ENCODE measurements at places on chromosomes 4 and X.

- no peak for DNase-seq
These were observed 419.8 kb downstream of the GALNTL6 start for GRCh38 chr4:172232966-172233365.

DNA sequence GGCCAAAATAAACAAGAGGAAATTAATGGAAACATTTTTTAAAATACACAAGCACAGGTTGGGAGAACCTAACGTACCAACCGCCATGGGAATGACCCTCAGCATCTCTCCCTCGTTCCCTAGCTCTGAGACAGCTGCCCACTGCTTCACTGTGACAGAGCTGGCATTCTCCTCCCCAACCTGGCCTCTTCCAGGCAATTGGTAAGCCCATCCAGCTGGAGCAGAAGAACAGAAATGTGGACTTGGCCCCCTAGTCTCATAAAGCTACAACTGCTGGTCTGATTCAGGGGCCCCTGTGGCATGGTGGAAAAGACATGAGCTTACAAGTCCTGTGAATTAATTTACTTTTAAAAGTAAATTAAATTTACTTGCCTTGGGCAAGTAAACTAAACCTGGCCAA lies 245.1 kb downstream of the PTTG2 start:
- no peak for DNase-seq

- DNase-seq, result no peak
These were observed 761.0 kb downstream of the IL1RAPL1 start for GRCh38 chrX:29348288-29348687.

- no peak for DNase-seq
These were observed 667.4 kb upstream of the NDST4 start for GRCh38 chr4:115780835-115781234.

DNA sequence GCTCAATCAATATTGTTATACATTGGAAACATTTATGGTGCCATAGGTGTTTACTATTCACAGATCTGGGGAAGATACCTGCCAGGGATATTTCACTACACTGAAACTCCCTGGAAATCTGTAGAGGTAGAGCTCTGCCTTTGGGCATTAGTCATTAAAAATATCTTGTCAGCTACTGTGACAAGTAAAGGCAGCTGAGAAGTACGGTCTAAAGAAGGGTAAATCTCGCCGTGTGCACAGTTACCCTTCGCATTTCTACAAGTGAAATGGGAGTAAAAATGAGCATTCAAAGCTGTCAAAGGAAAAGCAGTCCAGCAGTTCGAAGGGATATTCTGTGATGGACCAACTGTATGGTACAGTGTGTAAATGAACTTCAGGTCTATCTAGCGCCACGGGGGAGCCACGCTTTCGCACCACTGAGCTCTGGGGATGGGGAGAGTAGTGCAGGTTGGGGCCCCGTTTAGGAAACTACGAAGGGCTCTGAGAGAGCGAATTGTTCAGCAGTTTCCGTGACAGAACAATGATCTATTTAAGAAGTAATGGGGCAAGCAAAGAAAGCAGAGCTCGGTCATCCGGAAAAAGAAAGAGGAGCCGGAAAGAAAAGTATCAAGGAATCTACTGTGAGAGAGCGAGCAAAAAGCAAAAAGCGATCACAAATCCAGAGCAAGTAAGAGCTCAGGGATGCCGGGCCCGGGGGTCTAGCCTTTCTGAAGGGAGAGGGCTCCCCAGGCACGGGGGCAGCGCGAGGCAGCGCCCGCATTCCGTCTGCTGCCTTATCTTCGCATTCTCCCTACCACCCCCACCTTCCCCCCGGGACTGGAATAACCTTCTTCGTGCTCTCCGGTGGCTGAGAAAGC lies 646 bp downstream of the TIGD4 start:
- DNase-seq, result peak; percentile 61

- peak; percentile 71 for DNase-seq
These were observed 119.2 kb downstream of the IRF2 start for GRCh38 chr4:184355111-184355604.

GRCh38 chr4:157502656-157503055 lies 282.1 kb downstream of the GRIA2 start:
- DNase-seq, result no peak

DNA sequence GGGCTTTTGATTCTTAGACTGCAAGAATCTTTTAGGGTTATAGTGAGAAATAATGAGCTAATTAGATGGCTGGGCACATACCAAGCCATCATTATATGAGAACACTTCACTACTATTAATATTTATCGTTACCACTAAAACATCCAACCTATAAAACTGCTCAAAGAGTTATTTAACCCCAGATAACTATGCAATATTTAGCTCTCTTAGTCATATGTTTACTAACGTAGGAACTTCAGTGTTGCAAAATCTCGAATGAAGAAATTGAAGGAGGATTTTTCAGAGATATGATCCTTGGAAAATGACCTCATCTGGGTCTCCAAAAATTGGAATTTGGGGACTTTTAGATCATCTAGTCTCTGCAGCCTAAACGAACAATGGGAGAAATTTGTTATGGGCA lies 265.0 kb upstream of the RPS6KA3 start:
- no peak for DNase-seq

GRCh38 chr4:18318682-18319388 lies 297.3 kb upstream of the LCORL start:
- DNase-seq, result peak; percentile 59

DNA sequence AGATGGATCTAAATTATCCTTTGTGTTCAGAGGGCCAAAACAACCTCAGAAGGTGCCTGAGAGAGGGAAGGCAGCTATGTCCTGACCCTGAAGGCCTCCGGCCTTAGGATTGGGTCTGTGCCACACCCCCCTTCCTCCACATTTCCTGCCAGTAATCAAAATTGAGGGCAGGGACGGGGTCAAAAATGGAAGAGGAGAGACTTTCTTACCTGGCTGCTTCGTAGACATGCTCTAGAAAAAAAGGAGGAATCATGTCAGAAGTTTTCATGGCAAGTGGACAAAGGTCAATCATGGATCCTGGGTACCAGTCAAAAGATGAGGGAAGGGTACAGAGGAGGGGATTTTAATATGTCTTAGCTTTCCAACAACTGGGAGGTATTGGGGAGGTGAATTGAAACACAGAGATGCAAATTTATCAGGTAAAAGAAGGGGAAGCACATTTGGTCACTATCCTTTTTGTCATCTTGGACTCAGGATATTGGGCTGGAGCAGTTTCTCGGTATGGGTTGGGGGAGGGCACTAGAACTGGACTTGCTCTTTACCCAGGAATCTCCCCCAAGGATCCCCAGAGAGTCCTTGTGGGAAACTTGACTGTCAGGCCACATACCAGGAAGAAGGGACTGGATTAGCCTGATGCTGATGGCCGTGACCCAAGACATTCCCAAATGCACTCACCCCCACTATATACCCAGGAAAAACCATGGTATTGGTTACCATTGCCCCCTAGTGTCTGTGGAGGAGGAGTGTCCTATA lies 17.1 kb downstream of the VSIG4 start:
- no peak for DNase-seq

DNA sequence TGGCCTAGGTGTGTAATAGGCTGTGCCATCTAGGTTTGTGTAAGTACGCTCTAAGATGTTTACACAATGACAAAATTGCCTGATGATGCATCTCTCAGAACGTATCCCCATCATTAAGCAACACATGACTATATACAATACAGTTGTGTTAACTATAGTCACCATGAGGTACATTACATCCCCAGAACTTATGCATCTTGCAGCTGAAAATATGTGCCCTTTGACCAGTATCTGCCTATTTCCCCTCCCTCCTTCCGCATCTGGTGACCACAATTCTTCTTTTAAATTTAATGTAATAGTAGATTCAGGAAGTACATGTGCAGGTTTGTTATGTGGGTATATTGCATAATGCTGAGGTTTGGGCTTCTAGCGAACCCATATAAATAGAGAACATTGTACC lies 239.8 kb upstream of the IL1RAPL1 start:
- DNase-seq, result no peak

GRCh38 chr4:27057662-27058061 lies 197.0 kb downstream of the STIM2 start:
- no peak for DNase-seq

DNA sequence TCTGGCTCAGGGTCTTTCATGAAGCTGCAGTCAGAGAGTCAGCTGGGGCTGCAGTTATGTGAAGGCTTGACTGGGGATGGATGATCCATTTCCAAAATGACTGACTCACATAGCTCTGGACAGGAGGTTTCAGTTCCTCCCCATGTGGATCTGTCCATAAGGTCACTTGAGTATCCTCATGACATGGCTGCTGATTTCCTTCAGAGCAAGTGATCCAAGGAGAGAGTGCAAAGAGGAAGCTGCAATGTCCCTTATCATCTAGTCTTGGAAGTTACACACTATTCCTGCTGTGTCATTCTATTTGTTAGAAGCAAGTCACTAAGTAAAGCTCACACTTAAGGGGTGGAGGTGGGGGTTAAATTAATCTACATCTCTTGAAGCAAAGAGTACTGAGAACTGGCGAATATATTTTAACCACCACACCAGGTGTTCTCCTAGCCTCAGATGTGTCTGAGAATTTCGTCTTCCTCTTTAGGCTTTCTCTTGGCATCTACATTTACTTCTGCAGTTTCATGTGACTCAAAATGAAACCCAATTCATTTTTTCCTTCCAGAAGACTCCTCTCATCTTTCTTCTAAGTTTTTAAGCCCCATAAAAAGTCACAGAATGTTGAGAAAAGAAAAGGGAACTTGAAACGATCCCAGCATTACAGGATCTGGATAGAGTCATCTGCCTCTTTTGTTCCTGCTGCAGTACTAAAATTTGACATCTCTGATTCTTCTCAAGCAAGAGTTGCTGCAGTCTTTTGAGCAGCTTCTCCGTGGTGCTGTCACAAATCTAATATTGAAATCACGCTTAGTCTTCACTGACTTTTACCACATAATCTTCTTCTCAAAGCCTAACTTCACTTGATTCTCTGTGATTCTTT lies 3.8 kb upstream of the GRPR start:
- DNase-seq, result no peak

DNA sequence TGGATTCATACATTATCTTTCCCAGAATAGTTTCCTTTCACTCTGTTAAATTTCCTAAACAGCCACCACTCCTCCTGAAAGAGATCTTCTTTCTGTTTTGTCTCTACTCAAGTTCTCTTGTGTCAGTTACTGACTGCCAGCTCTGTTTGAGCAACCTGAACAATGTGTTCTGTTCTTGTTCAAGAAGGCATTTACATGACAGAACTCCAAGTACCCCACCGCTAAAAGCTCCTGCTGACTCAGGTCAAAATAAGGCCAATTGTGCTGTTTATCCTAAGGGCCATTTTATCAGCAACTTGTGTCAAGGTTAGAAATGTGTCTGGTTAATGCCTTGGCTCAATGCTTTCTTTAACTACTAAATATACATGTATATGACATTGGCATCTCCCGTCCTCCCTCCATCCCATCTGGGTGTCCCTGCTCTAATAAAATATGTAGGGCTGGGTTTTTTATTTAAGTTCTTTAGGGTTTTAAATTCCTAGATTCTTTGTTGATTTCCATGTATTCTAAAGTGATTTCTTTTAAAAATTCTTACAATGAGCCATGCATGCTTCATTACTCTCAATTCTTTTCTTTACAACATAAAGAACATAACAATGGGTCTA lies 144.3 kb upstream of the PAQR3 start:
- no peak for DNase-seq

GRCh38 chr4:144649646-144650045 lies 3.7 kb downstream of the HHIP start:
- no peak for DNase-seq

DNA sequence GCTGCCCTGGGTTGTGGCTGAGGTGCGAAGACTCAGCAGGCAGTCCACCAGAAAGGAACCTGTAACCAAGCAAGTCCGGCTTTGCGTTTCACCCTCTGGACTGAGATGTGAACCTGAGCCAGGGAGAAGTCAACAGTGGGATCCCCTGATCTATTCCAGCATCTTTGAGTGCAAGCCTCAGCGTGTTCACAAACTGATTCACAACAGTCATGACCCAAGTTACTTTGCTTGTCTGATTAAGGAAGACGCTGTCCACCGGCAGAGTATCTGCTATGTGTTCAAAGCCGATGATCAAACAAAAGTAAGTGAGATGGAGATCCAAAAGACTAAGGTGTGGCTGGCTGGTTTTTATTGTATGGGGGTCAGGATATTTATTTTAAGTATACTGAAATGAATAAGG lies 11.3 kb downstream of the TBC1D1 start:
- no peak for DNase-seq

GRCh38 chrX:9807355-9808182 lies 21.3 kb downstream of the SHROOM2 start:
- no peak for DNase-seq

DNA sequence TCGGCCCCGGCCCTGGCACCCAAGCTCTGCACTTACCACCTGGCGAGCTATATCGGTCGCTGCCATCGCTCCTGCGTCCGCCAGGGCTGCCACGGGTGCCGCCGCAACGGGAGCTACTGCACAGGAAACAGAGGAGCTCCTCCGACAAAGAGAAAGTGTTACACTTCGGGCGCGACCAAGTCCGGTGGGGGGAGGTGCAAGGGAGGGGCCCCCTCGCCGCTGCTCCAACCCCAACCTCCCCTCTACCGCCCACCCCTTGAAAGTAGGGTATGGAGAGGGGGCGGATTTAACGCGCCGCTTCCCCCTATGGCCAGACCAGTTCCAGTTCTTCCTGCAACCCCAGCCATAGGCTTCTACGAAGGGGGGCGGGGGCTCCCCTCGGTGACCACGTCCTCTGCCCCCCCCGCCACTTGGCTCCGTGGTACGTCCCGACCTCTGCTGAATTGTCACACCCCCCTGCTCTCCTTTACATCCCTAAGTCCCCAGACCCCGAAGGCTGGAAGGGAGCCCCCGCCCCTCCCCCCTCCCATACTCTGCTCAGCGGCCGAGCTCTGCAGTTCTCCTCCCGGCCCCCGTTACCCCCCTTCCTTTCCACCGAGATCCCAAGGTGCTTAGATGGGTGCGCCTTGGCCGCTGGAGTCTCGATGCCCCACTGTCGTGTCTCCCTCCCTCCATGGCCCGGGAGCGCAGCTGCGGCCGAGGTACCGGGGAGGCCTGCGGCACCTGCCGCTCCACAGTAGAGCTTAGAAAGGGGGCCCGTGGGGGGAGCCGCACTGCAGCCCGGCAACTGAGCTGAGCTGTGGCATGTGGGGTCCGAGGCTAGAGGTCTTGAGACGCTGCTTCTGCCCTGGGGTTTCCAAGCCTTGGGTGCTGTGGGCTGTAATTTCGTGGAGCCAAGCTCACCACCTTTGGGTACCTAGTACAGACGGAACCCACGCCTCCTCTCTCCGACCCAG lies at the start of gene SEPTIN6:
Gene SEPTIN6 (minus strand): TSS at position 129 of the 956 bp plus-strand sequence. CDS start 63 bp downstream, at position 66.
- DNase-seq, result peak; percentile 82

DNA sequence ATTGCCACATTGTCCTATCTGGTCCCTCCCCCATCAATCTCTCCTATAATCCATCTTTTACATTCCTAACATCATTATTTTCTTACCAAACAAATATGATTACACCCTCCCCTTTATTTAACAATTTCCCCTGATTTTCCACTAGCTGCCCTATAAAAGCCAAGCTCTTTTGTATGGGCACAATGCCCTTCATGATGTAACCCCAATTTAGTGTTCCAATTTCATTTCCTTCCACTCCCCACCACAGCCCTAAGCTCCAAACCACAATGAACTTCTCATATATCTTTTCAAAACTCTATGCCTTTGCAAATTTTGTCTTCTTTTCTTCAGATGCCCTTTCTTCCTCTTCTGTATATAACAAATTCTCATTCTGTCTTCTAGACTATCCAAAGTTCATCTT lies 39.5 kb upstream of the PTPN13 start:
- DNase-seq, result no peak

GRCh38 chrX:39477762-39478120 lies 620.0 kb downstream of the BCOR start:
- DNase-seq, result peak; percentile 59

- DNase-seq, result no peak
These were observed 728.7 kb downstream of the IL1RAPL1 start for GRCh38 chrX:29315931-29316330.

- no peak for DNase-seq
These were observed 117.9 kb downstream of the PPEF1 start for GRCh38 chrX:18825375-18825774.

GRCh38 chrX:43939187-43939926 lies 33.8 kb downstream of the NDP start:
- no peak for DNase-seq
